ENCODE measurements at places on chromosomes 1 and 21.

GRCh38 chr1:158331106-158331425 lies 265 bp downstream of the CD1B start:
- no peak for DNase-seq

DNA sequence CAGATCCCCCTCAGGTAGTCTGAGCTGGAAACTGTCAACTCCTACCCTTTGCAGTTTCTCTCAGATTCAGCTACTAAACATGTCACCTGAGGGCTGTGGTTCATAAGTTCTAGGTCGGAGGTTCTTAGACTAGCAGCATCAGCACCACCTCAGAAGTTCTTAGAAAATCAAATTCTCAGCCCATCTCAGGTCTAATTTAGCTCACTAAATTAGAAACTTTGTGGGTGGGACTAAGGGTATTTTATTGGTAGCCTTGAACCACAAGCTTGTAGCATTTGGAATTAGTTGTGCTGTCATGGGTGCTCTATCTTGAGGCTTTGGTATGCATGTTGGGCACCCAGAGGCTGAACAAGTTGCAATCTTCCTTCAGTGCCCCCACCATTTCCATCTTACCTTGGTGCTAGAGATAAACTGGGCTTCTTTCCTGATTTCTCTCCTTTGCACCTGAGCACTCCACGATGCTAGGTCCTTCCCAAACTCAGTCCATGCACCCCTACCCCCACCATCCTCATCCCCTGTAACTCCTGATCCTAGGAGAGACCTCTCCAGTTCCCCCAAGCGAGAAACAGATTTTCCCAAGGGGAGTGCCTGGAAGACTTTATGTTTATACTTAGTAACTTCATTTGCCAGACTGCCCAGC lies 54.2 kb downstream of the S1PR1 start:
- DNase-seq = no peak

- DNase-seq = no peak
Measured at GRCh38 chr1:156862584-156862983, 1.9 kb downstream of the NTRK1 start.

- no peak for DNase-seq
Measured at GRCh38 chr1:106290805-106291501, 765.5 kb upstream of the PRMT6 start.

DNA sequence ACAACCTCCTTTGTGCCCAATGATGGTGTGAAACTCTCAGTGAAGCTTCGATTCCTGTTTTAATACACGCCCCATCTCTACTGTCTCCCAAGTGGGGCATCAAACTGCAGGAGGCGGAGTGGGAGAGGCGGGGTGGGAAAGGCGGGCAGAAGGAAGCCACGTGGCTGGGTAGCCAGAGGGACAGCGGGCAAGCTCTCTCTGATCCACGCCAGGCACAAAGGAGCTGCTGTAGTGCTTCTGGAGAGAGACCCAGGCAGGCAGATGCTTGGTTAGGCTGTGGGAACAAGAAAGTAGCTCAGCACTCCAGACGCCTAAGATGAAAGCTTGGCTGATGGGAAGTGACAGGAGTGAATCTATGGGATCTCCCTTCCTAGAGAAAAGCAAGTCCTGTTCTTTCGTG lies 25.7 kb downstream of the TRIM67 start:
- DNase-seq = no peak

DNA sequence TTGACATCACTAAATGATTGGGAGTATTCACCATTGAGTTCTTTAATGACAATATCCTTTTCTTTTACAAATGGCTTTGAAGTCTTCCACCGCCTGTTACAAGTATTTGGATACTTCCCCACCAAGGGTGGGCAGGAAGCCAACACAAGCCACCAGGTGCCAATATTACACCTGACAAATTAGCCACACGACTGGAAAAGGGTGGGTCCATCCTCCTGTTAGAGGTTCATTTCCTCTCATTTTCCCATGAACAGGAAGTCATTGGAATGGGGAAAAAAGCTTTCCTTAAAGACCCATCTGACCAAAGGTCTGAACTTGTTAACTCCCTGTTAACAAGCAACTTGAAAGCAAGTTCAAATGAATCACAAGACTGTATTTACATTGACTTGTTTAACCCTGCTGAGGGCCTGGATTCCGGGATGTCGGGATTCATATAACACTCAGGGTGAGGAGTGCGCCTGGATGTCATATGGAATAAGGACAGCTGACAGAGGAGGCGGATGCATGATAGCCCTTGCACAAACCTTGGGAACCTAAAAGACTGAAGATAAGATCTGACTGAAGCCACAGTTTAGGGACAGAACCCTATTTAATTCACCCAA lies 40.5 kb upstream of the PROX1 start:
- DNase-seq = no peak

DNA sequence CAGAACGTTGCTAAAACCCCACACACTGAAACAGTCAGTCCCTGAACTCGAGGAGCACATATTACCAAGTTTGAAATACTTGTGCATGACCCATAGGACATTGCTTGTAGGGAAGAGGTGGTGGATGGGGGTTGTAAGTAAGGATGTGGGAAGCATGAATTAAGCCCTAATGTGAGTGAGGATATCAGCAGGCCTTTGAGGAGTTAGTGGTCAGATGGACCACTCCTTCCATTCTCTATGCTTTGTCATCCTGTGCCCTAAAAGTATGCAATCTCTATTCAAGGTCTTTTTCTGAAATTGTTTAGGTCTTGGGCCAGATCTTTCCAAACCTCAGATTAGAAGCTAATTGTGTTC lies 70.9 kb upstream of the SAMSN1 start:
- DNase-seq = no peak

GRCh38 chr1:174407665-174408064 lies 40.1 kb upstream of the GPR52 start:
- no peak for DNase-seq

GRCh38 chr1:54716299-54717047 lies 812 bp downstream of the TTC4 start:
- no peak for DNase-seq

GRCh38 chr1:232726048-232726779 lies 79.0 kb upstream of the MAP10 start:
- no peak for DNase-seq

DNA sequence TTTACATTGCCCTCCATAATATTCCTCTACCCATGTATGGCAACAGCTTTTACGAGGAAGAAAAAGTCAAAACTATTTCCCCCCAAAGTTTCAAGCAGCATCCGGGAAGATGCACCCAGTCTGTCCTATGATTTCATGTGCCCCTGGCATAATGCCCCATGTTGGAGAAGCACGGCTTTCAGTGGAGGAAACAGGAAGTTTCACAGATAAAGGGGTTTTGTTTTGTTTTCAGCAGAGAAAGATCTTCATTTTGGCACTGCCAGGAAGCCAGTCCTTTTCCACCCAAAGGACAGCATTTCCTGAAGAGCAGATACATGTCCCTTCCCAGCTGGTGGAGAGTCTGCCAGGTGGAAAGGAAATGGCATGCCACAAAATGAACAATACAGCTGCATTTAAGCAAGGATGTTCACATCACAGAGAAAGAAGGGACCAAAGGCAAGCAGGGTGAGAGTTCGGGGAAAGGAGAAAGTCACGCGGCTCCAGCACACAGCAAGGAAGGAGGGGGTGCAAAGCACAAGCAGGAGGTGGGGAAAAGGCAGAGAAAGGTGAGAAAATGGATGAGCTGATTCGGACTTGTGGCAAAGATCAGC lies 95.3 kb upstream of the HIVEP3 start:
- no peak for DNase-seq

DNA sequence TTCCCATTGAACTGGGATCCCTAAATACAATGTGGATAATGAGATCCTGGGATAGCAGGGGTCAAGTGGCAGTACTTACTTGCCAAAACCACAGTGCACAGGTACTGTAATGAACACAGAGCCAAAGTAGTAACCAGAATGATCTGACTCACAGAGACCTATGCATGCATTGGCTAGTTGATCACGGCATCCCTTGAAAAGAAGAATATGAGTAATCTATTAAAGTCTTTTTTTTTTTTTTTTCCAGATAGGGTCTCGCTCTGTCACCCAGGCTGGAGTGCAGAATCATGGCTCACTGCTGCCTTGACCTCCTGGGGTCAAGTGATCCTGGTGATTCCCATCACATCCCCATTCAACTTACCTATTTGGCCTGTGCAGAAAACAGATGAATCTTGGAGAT lies 29.4 kb upstream of the EIF4G3 start:
- no peak for DNase-seq
